ENCODE measurements at places on chromosomes 12 and 14.
A peak's percentile ranks its signal among the peaks of the same experiment; 100 is the strongest.

DNA sequence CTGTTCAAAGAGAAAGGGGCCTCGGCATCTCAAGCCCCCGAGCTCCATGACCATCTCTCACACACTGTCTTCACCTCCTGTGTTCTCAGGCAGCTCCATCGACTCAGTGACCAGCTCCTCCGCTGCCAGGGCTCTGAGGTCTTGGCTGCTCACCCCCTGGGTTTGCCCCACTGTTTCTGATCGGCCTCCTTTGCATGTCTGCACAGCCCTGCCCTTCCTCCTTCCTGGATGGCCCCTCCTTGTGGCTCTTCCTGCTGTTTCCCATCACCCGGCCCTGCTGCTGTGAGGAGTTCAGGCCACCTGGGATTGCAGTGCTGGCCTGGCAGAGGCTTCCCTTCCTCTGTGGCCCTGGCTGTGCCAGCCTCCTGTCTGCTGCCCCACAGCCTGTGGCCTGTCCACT lies 38.1 kb upstream of the PIWIL1 start:
- no peak for DNase-seq

GRCh38 chr12:11992515-11992914 lies 78.2 kb upstream of the BCL2L14 start:
- no peak for DNase-seq

DNA sequence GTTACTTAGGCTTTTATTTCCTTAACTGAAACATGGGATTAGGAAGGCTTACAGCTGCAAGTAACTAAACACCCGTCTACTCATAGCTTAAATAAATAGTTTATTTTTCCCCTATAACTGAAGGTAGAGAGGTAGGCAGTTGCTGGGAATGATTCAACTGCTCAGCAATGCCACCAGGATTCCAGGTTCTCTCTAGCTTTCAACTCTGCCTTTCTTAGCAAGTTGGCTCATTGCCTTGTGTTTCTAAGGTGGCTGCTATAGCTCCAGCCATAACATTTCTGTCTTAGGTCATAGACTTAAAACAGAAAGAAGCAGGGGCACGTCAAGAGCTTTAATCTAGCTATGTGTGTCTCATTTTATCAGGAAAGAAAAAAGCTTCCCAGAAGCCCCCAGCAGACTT lies 103.7 kb upstream of the MDM1 start:
- no peak for DNase-seq

- no peak for DNase-seq
Observed at GRCh38 chr12:57461917-57462250, 2.3 kb downstream of the GLI1 start.

GRCh38 chr12:31896514-31897039 lies 62.6 kb upstream of the RESF1 start:
- no peak for DNase-seq

DNA sequence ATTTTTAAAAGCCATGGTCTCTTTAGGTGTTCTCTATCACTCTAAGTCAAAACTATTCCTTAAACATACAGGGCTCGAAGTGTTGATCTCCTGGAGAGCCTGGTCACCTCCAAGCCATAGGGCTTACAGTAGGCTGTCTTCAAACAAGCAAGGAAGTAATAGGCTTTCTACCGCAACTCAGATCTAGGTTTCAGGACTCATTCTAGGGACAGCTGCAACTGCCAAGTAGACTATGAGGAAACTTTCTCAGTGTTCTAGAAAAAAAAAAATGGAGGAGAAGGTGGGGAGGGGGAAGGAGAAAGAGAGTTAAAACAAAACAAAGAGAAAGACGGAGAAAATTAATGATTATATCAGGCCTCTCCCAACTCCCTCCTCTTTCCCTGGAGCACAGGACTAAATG lies 106.9 kb upstream of the ETV6 start:
- no peak for DNase-seq

DNA sequence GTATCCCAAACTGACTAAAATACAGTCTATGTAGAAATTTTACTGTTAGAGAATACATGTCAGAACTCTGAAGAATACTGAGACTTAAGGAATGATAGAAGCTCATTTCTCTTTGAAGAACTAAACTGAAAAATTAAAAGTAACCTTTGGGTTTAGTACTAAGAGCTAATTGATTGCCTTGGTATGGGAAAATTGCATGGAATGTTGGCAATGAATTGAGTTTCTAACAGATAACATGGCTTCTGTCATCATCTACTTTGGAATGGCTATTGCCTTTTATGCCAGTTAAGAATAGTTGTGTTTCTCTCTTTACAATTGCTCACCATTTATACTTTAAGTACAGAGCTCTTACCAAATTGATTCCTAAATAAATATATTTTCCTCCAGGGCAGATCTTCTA lies 308.8 kb upstream of the SYT1 start:
- DNase-seq = no peak

- peak; percentile 33 for DNase-seq
Observed at GRCh38 chr12:69779928-69780327, 41.3 kb downstream of the RAB3IP start.

- DNase-seq = no peak
Observed at GRCh38 chr14:48096897-48097296, 421.5 kb upstream of the MDGA2 start.

DNA sequence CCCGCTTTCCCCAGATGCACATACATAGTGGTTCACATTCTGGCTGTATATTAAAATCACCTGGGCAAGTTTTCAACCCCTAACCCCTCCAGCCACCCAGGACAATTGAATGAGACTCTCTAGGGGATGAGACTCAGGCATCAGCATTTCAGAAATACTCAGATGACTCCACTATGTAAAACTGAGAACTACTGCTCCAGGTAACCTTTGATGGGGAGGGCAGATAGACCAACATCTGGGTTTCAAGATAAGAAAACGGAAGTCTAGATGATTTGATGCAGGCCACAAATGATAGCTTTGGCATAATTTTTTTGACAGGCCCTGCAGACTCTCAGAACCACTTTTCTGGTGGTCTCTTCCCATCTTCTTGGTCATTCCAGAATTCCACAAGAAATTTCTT lies 341.1 kb downstream of the EMP1 start:
- DNase-seq = no peak

GRCh38 chr12:130316251-130316650 lies 21.4 kb upstream of the PIWIL1 start:
- no peak for DNase-seq

- DNase-seq = no peak
Observed at GRCh38 chr12:59030415-59030814, 110.1 kb upstream of the LRIG3 start.

- no peak for DNase-seq
Observed at GRCh38 chr14:76776428-76777251, 15.4 kb downstream of the VASH1 start.

GRCh38 chr14:52868911-52869618 lies 77.7 kb upstream of the GNPNAT1 start:
- no peak for DNase-seq

GRCh38 chr12:59041241-59042121 lies 121.2 kb upstream of the LRIG3 start:
- DNase-seq = no peak

- no peak for DNase-seq
Observed at GRCh38 chr14:58465421-58465820, 37.9 kb downstream of the KIAA0586 start.

- DNase-seq = peak; percentile 47
Observed at GRCh38 chr14:54564071-54564867, 2.7 kb upstream of the SAMD4A start.

DNA sequence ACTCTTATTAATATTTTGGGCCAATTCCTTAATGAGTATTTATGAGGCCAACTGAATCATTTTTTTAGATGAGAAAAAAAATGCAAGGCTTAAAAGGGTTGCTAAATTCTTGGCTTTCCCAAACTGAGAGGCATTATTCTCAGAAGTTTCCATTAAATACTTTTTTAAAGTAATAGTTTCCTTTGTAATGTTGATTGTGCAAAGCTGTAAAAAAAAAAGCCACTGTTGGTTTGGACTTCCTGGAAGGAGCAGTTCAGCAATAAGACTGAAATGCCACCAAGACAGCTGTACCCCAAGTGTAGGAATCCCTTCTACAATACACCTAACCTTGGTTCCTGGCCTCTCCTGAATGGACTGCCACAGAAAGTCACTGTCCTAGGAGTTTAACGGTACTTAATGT lies 231.3 kb downstream of the MON2 start:
- DNase-seq = no peak

DNA sequence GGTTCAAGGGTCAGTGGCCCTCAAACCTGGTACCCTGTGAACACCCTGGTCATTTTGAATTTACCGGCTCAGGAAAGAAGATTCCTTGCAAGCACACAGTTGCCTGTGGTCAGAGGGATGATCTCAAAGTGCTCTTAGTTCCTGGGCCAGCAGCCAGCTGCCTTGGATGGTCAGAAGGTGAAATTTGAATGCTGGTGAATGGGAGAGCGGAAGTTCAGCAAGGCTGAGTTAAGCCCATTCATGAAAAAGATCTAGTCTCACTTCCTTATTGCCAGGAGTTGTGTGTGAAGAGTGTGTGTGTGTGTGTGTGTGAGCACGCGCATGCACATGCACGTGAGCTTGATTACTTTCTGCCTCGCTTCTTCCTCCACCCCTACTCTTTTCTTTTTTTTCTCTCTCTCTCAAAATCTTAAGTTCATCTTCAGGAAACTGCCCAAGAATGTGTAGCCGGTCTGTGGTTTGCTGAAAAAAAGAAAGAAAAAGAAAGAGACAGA lies 155.5 kb upstream of the CCND2 start:
- DNase-seq = no peak

GRCh38 chr12:108950991-108951739 lies 69.7 kb downstream of the SVOP start:
- DNase-seq = peak; percentile 46

DNA sequence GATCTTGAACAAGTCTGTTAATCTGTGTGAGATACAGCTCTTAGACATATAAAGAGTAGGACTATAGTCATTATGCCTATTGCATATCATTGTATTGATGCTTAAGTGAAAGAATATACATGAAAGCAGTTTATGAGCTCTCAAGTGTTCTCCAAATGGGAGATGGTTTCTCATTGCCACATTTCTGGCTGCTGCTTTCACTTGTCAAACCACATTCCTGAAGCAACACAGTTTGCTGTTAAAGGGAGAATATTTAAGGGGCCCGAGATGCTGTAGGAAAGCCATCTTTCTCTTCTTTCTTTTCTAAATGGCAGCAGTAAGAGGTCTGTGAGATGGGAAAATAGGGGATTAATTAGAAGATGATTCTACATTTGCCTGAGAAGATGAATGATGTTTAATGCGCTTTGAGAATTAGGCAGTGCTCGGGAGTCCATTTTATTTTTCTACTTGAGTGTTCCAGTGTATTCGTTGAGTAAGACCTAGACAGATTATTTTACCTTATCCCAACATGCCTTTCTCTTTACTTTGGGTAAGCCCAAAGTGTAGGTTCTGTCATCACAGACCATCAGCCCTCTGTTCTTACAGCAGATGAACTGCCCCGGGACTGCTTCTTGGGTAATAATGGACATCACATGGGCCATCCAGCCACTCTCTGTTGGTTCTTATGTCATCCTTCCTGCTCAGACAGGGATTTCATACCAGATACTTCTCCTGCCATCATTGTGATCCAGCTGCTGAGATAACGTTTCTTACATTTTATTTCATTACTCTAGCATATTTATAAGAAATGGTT lies 35.6 kb downstream of the ANO4 start:
- no peak for DNase-seq

GRCh38 chr12:84463741-84464495 lies 448.7 kb downstream of the SLC6A15 start:
- DNase-seq = no peak

GRCh38 chr14:25003537-25003936 lies 46.4 kb downstream of the STXBP6 start:
- no peak for DNase-seq

GRCh38 chr12:57325395-57325794 lies 74.4 kb upstream of the STAC3 start:
- DNase-seq = no peak

GRCh38 chr14:64501411-64502171 lies 2.0 kb downstream of the ZBTB25 start:
- DNase-seq = peak; percentile 91

DNA sequence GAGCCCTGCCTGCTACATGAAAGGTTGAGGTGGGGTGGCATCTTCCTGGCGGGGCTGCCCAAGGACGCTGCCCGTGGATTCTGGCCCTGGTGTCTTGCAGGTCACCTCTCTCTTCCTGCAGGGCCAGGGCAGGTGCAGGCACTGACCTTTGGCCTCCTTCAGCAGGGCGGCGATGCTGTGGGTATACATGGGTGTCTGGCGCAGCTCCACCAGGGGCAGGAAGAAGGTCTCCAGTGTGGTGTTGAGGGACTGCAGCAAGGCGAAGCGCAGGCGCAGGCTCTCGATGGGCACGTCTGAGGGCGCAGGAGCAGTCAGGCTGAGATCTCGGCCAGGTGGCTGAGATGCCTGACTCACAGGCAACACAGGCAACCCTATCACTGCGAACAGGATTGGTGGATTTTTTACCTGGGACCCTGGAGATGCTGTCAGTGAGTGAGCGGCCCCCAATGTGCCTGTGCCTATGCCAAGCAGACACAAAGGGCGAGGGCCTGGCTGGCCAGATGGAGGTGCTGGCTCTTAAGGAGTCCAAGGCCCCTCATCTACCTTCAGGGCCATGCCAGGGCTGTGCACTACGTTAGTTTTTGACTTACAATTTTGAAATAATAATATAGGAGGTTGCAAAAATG lies 45.7 kb downstream of the TRAFD1 start:
- DNase-seq = no peak

DNA sequence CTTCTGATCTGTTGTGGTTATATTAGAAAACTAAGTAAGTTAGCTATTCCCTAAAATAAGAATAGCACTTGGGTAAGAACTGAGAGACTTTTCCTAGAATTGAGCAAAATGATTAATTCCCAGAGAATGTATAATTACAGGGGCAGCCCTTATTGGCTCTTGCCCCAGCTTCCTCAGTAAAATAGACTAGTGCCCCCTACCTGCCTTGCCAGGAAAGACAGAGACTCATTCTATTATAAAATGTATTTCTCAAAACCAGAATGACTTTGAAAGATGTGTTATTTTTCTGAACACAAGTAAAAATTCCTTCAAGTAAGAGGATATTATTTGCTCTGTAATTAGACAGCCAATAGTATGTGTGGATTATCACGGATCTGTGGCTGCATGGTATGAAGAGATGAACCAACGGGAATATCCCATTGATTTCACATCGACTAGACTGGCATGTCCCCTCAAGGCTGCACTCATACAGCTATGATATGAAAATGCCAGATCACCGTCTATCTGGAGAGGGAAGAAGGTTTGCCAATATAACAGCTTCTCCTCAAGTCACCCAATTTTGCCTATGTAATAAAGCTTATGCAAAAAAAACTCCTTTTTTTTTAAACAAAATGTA lies 7.4 kb upstream of the GLRX5 start:
- DNase-seq = peak; percentile 57

- DNase-seq = no peak
Observed at GRCh38 chr14:23704890-23705289, 68.7 kb downstream of the DHRS2 start.

GRCh38 chr12:110928700-110929099 lies 8.3 kb upstream of the MYL2 start:
- DNase-seq = no peak

GRCh38 chr12:27553941-27554340 lies 29.9 kb downstream of the PPFIBP1 start:
- no peak for DNase-seq

- DNase-seq = no peak
Observed at GRCh38 chr12:42380733-42381132, 54.8 kb downstream of the PPHLN1 start.

All from NCI-H526 (cell line).